ENCODE measurements at places on chromosomes 13 and 19.

GRCh38 chr13:78881054-78881453, 222.1 kb upstream of the OBI1 start:
- DNase-seq, result no peak

DNA sequence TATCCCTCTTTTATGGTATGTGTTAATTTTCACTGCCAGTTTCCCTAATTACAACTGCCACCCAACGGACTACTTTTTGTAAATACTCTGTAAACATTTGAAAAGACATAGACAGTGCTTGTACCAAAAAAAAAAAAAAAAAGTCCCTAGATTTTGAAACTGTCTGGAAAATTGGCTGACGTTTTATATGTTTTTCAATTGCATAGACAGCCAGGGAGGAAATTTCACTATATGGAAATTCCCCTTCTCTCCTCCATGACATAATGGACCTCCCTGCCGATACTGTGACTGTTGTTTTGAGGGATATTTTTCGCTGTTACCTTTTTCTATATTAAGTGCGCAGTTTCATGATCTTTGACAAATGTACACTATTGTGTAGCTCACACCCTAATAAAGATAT, 43.4 kb downstream of the C13orf42 start:
- no peak for DNase-seq

DNA sequence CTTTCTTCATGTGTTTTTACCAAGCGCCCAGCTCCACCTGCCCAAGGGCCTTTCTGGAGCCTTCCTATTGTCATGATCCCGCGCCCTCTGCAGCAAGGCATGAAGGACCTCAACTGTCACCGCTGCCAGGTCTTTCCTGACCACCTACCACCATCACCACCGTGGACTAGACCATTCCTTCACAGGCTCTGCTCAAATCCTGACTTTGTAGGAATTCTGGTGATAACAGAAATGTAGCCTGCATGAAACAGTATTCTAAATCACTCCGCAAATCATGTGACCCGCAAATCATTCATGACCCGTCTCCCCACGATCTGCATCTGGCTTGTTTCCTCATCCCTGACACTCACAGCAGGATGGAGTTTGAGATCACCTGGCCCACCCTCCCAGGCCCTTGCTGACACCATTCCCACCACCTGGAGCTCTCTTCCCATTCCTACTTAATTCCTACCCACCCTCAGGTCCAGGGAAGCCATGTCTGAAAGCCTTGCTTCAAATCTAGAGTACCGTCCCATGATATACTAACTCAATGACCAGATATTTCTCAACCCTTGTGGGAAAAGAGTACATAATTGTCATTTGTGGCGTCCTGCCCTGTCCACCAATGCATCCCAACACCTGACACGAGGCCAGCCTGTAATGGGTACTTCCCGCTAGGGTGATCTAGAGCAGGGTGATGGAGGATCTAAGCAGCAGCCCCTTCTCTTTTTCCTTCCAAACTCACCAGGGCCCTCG, 1.3 kb downstream of the UBE2S start:
- DNase-seq, result no peak

- DNase-seq, result no peak
These were observed 14.3 kb upstream of the QTRT1 start for GRCh38 chr19:10686661-10687517.

GRCh38 chr13:67155898-67156722, 74.0 kb downstream of the PCDH9 start:
- no peak for DNase-seq

GRCh38 chr19:47280183-47280797, 5.6 kb downstream of the INAFM1 start:
- DNase-seq, result peak; percentile 64

- peak; percentile 73 for DNase-seq
These were observed 17.7 kb downstream of the CCDC97 start for GRCh38 chr19:41327576-41328156.

- no peak for DNase-seq
These were observed 385.8 kb downstream of the ITGBL1 start for GRCh38 chr13:101838323-101838722.

GRCh38 chr13:74114641-74115040, 19.6 kb downstream of the KLF12 start:
- no peak for DNase-seq

DNA sequence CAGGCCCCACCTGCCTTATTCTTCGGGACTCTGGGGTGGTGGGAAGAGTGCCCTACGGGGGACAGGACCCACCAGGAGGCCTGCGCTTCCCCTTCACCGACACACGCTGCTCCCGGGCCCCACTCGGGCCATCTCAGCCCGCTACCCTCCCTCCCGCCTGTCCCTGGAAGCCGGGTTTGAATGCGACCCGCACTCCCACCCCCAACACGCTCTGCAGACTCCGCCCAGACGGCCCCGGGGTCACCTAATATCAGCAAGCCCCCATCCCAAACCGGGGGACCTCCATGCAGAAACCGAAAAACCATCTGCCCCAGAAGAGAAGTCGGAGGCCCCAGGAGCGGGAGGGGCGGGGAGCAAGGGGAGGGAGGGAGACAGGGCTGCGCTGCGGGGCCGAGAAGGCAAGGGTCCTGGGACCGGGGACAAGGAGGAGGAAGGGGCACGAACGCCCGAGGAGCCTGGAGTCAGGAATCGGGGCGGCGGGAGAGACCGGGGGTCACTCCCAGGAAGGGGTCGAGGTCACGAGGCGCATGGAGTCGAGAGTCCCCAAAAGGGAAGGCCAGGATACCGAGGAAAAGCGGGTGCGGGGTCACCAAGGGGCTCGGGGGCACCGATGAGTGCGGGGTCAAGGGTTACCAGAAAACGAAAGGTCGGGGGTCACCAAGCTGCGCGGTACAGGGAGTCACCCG, 766 bp downstream of the SBNO2 start:
- DNase-seq, result no peak

DNA sequence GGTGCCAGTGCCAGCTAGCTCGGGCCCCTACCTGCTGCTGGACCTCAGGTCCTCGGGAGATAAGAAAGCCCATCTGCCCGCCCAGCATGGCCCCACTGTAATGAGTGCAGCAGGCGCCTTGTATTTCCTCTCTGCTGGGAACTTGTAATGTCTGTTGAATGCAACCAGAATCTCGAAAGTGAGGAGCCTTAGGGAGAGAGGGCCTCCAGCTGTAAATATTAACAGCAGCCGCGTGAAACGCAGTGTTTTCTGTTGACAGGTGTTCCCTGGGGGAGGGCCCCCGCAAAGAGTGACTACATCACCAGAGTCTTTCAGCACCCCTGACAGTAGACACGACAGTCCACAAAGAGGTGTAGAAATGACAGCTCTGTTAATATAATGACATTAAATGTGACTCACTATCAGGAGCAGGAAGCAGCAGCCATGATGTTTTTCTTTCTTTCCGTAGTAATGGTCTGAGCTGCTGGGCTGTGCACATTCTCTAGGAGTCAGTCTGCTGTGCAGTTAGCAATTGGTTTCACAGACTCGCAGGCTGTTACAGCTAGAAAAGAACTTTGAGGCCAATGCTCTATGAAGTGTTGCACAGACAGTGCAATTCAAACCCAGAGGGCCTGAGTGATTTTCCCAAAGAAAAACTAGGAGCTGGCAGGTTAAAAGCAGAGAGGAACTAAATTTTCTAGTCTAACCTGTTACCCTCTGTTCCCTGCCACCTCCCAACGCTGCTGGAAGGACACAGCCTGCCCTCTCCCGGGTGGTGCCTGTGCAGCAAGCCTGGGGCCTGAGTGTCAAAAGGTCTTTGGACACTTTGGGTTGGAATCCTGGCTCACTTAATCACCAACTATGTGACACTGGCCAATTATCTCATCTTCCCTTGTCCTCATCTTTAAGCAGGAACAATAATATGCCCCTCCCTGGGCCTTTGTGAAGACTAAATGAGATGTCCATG, 58.6 kb upstream of the WASF3 start:
- DNase-seq, result no peak

DNA sequence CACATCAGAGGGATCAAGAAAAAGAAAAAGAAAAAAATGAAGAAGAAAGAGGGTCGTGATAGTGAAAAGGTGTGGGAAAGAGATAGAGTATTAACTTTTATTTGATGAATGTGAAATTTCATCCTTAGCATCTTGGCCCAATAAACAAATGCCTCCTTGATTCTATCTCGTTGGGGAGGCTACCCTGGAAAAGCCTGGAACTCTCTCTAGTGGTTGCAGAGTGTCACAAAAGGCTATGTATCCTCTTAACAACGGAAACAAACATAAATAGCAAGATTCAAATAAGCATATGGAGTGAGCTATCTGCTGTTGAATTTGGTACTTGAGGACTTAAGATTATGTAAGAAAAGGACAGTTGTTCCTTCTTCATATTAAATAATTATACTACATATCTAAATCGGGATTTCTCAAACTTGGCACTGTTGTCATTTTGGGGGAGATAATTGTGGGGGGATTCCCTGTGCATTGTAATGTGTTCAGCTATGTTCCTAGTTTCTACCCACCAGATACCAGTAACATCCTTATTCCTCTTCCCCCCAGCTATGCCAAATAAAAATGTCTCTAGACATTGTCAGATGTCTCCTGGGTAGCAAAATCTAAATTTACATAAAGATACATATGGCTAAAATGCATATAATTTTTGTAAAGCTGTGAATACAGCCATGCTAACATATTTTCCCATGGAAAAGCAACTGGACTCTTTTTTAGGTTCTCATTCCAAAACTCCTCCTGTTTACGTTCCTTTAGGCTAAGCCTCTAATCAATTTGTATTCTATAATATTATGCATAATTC, 557.2 kb downstream of the DCT start:
- no peak for DNase-seq

DNA sequence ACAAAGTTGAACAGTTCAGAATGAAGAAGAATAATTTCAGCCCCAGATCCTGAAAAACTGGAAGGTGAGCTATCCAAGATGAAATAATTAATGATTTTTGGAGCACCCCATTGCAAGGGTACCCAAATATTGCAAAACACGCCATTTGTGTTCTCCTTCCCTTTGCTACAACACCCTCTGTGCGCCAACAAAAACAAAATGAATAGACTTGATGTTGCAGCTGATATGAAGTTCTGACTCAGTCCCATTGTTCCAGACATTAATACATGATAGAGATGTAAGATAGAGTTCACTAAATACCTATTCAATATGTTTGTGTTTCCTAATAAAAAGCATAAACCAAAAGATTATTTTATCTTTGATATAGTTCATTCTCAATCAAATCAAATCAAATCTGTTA, 287.5 kb upstream of the SOX21 start:
- no peak for DNase-seq

- DNase-seq, result no peak
These were observed 53.7 kb downstream of the DNAJC15 start for GRCh38 chr13:43077046-43077445.

DNA sequence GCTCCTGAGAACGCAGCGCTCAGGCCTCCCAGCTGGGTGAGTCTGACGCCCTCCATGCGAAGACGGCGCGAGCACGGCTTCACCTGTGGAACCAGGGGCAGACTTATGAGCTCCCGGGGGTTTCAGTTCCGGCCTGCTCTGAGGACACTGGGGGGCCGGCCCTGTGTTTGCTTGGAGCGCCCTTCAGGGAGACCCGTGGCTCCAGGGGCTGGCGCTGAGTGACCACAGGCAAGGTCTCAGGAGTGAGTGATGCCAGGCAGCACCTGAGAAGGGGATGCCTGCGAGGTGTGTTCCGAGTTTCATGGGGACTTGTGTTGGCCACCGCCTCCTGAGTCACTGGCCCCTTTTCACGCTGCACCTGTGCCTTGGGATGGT, 4.5 kb downstream of the MCF2L start:
- DNase-seq, result no peak

DNA sequence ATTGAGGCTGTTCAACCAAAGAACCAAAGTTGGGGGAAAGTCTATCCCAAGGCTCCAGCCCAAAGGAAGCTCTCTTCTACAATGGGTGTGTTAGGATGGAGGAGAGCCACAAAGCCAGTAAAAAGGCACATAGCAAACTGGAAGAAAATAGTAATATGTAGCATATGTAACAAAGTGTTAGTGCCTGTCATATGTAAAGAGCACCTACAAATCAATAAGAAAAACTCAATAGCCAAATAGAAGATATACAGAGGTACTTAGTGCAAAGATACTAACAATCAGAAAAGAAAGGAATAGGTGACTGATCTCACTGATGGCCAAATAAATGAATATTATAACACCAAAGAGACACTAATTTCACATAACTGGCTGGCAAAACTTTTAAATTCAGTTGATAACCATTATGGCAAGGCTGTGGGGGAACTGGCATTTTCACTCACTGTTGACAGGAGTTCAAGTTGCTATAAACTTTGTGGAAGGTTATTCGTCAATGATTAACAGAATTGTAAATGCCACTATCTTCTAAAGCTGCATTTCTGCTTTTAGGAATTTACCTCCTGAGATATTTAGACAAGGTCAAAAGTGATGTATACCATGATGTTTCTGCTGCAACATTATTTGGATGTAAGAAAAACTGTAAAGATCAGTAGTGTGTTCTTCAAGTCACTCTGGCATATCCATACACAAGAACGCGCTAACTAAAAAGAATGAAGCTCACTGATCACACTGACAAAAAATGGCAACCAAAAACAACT, 110.8 kb downstream of the GNG7 start:
- no peak for DNase-seq

DNA sequence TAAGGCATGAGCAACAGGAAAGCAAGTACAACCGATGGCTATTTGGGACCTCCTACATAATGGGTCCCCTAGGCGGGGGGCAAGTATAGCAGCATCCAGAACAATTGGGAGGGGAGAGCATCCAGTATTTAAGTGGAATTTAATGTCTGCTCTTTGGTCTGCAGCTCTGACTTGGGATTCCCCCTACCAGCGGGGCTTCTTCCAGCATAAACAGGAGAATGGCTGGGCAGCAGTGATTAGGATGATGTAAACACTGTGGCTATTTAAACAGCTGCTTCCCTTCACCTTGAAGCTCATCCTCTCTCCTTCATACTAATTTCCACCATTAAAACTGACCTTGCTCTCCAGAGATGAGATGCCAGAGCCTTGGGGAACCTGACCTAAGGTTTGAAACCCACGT, 73.9 kb upstream of the OXGR1 start:
- no peak for DNase-seq

GRCh38 chr13:94479616-94480015, at the start of gene DCT:
Gene DCT (minus strand): TSS chr13:94479682. CDS start chr13:94479255, 427 bp downstream.
- DNase-seq, result no peak

GRCh38 chr19:49475995-49476880, 2.2 kb downstream of the FLT3LG start:
- DNase-seq, result peak; percentile 79

DNA sequence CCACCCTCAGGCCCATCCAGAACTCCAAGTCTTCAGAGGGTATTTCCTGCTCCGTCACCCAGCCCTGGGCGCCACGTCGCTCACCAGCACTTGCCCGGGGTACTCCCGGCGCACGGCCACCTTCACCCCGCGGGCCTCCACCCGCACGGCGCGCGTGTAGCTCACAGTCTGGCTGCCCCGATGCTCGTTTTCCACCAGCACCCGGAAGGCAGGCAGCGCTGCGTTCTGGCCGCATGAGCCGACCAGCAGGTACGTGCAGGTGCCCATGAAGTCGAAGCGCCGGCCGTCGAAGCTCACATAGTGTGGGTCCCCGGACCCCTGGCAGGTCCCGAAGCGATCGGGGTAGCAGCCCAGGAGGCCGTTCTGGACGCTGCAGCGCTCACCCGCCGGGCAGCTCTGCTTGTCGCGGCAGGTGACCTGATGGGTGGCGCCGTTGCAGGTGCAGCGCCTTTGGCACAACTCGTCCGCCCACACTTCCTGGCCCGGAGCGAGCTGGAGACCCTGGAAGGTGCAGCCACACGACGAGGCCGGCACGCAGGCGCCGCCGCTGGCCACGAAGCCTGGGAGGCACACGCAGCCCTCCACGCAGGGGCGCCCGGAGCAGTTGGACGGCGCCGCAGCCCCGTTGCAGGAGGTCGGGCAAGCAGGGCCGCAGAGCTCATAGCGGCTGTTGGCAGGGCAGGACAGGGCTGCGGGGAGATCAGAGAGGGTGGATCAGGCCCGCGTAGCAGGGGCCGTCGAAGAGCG, 19.2 kb downstream of the FCGBP start:
- no peak for DNase-seq

- DNase-seq, result no peak
These were observed 1375.4 kb downstream of the SLITRK1 start for GRCh38 chr13:82506805-82507414.

Data from stimulated activated CD4-positive, alpha-beta T cell treated with anti-CD3 and anti-CD28 coated beads, Interleukin-12 subunit alpha, Interleukin-12 subunit beta, amount 100 ng/mL, for 48 hours (primary cell).